ENCODE measurements at places on chromosomes 16 and 17.
A peak's percentile ranks its signal among the peaks of the same experiment; 100 is the strongest.

GRCh38 chr16:84833144-84833500 lies 13.3 kb downstream of the CRISPLD2 start:
- no peak for DNase-seq

DNA sequence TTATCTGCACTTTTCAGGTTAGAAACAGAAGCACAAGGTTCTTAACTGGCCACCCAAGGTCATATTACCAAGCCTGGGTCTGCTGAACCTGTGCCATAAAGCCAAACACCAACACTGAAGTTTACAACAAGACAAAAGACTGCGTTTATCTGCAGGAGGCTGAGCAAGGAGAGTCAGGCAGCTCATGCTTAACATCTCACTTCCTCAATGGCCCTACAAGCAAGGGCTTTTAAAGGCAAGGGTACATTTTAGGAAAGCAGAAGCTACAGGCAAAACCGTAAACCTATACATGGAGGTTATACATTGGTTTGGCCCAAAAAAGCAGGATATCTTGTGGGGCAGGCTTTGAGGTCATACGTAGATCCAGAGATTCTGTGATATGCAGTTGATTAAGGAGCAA lies 91.2 kb downstream of the GNAO1 start:
- DNase-seq, result no peak

DNA sequence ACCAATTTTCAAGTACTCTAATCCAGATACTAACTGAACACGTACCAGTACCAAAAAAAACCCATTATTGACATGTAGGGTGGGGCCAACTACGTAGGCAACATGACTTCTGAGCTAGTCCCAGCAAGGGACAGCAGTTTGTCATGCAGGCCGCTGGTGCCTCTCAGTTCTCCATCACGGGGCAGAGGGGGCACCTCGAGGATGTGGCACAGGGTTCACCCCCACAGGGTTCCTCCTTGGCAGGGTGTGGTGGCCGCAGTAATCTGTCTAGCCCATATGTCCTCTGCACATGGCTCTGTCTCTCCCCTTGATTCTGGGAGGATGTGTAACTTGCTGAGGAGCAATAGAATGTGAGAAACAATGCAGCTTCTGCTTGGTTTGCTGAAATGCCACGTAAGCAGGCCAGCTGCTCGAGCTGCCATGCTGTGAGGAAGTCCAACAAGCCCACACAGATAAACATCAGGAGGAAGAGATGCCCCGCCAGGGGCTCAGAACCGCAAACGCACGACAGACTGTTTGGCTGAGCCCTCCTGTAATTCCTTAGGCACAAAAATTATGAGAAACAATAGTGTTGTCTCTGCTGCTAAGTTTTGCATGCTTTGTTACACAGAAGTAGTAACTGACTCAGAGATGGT lies 62.4 kb downstream of the NT5M start:
- no peak for DNase-seq

DNA sequence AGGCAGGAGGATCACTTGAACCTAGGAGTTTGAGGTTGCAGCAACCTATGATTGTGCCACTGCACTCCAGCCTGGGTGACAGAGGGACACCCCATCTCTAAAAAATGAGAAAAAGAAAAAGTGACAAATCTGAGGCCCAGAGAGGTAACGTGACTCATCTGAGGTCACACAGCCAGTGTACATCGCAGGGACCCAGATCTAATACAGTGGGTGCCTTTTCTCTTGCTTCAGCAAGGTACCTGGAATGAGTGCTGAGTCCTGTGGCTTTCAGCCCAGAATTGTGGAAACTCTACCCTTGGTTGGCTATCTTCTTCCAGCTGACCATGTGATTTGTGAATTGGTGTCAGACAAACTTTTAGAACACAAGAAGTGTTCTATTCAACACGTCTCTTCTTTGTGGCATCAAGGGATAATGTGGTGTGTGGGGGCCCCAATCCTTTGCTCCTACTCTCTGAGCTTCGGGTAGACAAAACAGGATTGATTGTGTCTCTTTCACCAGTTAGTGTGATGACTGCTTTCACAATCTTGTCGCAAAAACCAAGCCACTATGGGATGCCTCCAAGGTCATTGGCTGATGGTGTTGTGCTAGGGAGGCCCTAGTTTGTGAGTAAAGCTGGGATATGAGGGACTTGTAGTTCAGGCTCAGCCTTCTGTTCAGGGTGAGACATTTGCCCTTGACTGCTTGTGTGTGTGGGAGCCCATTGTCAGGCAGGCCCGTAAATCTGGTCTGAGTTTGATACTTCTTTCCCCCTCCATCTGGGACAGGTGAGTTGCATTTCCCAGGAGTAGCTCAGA lies 71.0 kb downstream of the MSI2 start:
- DNase-seq, result no peak

- no peak for DNase-seq
These were observed 106.3 kb downstream of the RPTOR start for GRCh38 chr17:80650751-80651518.

DNA sequence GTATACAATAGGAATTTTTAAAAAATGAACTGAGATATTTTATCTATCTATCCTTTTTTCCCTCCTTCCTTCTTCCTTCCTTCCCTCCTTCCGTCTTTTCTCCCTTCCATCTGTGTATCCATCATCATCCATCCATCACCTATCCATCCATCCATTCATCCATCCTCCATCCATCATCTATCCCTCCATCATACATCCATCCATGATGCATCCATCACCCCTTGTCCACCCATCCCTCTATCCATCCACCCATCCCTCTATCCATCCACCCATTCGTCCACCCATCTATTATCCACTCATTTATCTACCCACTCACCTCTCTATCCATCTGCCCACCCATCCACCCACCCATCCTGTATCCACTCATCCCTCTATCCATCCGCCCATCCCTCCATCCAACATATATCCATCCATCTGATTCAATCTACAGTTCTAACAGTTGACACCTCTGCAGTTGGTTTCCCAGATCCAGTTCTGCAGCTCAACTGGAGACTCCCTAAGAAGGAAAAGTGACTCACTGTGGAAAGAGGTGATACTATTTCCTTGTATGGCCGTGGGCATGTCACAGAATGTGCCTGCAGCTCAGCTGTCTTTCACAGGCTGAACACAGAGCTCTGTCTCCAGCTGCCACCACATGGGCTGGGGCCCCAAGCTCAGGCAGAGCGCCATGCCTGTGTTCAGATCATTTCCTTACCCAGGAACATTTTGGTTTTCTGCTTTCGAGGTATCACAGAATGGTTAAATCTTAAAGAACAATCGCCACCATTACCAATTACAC lies 130.8 kb downstream of the XYLT1 start:
- no peak for DNase-seq

DNA sequence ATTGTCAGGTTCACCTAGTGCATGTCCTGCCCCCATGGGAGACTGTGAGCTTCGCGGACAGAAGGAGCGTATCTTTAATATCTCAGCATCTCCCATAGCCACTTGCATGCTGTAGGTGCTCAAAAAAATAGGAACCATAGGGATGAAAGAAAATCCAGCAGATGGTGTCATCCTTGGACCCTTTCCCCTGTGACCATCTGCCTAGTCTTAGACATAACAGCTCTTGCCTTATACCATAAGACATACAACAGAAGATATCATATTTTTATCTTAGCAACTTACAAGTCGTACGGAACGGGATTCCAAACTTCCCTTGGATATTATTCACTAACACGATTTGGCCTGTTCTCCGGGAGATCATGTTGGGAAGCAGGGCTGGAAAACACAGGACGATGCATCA lies 14.5 kb downstream of the DHRS7C start:
- DNase-seq, result no peak

DNA sequence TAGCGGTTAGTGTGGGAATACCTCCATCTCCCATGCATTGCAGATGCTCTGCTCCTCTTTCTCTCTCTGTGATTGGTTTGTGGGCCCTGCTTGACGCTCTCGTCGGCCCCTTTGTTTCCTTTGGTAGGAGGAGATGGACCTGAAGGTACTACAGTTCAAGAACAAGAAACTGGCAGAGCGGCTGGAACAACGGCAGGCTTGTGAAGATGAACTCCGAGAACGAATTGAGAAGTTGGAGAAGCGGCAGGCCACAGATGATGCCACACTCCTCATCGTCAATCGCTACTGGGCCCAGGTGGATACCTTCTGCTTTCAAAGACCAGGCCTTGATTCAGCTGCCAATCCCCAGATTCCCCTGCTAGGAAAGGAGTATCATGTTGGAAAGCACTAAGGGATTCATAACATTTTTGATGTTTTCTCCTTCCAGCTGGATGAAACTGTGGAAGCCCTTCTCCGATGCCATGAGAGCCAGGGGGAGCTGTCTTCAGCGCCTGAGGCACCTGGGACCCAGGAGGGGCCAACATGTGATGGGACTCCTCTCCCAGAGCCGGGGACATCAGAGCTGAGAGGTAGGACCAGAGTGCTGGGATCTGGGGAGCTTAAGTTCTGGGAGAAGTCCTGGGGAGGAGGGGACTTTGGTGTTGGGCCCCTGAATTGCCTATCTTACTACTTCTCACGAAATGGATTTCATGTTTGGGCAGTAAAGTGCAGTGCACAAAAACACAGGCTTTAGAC lies 1.0 kb downstream of the RNF40 start:
- DNase-seq, result no peak

- peak; percentile 31 for DNase-seq
These were observed 2.9 kb upstream of the SCIMP start for GRCh38 chr17:5237541-5238016.

DNA sequence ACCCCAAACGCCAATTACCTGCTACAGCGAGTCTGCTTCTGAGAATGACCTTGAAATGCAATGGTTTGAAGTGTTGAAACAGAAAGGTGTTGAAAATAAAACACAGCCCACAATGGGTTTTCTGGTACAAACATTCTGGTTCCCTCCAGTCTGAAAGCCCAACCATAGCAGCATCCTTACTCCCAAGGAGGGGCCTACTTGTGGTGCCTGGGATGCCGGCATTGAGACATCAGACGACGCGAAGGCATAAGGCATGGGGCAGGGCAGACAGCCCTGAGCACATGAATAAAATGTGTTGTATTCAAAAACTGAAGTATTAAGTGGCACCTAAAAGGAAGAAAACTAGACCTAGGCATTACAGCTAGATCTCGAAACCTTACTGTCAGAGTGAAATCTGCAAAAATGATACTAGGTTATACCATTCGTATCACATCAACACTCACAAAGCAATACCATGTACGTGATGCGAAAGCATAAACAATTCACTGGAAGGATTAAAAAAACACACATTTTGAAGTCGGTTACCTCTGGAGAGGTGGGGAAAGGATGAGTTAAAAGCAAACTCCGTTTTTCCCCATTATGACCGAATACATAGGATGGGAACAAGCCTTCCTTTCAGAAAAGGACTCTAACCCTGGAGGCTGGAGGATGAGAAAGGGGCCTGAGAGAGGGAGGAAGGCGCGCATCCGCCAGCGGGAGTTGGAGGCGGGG lies 702 bp downstream of the NUDT21 start:
- no peak for DNase-seq

DNA sequence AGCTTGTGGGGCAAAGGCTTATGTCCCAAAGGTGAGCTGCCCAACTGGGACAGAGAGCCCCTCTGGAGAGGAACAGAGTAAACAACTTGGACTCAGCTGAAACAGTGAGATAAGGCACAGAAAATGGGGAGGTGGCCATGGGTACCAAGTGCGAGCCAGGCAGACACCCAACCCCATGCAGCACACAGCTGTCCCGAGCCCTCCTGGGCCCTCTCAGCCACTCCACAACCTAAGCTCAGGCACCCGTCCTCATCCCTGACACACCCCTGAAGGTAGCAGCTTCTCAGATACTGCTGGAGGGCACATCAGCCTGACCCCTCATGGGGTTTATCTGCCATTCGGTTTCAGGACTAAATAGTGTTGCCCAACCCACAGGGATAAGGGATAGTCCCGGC lies 4.8 kb upstream of the GFOD2 start:
- no peak for DNase-seq
